GM10248 (cell line): ENCODE measurements at places on chromosomes 16 and 17.

GRCh38 chr17:15422392-15422965 is 44.9 kb downstream of the CDRT4 start:
- DNase-seq: no peak

DNA sequence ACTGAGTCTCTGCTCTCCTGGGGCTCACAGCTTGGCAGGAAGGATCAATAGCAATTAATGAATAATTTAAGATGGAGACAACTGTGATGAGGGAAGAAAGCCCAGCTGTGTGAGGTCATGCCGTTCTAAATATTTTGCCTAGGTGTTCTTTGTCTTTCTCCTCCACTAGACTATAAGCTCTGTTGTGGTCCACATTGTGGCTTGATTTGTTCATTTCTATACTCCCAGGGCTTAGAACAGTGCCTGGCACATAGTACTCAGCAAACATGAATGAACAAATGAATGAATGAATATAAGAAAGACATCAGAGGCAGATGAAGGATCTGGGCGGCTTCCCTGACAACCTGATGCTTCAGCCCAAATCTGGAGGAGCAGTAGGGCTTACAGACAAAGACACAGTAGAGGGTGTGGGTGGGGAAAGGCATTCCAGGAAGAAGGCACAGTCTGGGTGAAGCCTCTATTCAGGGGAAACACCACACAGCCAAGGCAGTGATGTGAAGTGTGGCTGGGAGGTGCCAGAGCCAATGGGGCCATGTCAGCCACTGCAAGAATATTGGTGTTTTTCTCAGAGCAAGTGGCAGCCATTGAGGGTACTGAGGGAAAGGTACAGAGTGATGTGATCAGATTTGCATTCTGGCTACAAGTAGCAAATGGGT is 8.3 kb downstream of the CDH13 start:
- DNase-seq: no peak

GRCh38 chr16:88837806-88838205 is 18.9 kb downstream of the GALNS start:
- no peak for DNase-seq

GRCh38 chr16:3401719-3402397 is 843 bp downstream of the ZNF174 start:
- DNase-seq: peak; percentile 20

DNA sequence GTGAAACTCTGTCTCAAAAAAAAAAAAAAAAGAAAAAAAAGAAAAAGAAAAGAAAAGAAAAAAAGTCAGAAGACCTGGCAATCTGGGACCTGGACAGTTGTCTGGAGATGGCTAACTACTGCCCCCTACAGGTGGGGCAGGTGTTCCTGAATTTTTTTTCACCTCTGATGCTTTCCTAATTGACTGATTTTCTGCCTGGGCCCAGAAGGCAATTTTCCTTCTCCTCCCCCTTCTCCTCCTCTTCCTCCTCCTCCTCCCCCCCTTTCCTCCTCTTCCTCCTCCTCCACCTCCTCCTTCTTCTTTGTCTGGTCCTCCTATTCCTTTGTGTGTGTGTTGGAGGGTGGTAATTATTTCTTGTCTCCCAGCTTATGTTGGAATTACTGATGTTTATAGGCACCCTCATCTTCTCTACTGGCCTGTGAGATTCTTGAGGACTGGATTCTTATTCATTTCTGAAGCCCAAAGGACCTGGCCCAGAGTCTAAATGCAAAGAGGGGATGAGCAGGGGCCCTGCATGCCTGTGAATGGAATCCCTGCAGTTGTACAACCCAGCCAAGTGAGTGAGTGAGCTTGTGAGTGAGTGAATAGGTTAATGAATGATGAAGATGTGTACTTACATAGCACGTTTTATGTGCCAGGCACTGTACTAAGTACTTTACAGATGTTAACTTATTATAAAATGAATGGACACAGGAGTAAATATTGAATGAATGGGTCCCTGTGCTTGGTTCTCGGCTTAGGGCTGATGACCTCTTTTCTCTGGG is 26.9 kb downstream of the IRX5 start:
- DNase-seq: no peak

DNA sequence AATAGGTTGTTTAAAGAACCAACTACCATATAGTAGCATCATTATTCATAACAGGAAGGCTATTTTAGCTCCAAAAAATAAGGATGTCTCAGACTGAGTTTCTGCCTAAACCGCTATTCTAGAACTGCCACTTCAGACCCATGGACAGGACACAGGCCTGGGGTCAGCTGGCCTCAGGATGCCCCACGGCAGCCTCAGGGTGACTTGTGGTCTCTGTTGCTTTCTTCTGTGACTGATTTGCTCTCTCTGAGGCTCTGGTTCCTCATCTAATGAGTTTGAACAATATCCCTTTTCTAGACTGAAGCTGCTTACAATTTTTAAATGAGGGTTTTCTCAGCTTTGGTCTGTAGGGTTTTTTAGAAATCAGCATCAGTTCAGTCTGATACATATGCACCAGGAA is 31.8 kb upstream of the IRF8 start:
- no peak for DNase-seq

GRCh38 chr17:78251773-78252103 is 20.3 kb downstream of the TMEM235 start:
- DNase-seq: no peak

- peak; percentile 88 for DNase-seq
These were observed at the start of gene THRA for GRCh38 chr17:40062329-40063186. Gene THRA, plus strand, starts transcription at chr17:40062965. Its CDS starts 11,524 bp downstream, at chr17:40074489.

DNA sequence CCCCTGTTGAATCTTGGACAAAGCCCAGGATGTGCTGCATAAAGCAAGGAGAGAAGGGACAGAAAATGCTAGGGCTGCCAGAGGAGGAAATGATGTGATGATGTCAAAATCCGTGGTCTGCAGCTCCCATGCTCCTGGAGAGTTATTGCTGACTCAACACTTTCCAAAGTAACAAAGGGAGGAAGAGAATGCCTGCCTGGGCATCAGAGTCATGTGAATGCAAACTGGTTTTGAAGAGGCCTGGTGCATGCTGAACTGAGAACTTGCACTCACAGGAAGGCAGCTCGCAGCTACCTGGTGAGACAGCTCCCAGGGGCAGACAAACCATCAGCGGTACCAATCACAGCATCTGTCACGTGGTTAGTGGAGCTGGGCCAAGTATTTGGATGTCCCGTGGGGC is 2.8 kb downstream of the MARVELD3 start:
- DNase-seq: no peak

- DNase-seq: no peak
These were observed 23.2 kb downstream of the REXO5 start for GRCh38 chr16:20829536-20829935.

DNA sequence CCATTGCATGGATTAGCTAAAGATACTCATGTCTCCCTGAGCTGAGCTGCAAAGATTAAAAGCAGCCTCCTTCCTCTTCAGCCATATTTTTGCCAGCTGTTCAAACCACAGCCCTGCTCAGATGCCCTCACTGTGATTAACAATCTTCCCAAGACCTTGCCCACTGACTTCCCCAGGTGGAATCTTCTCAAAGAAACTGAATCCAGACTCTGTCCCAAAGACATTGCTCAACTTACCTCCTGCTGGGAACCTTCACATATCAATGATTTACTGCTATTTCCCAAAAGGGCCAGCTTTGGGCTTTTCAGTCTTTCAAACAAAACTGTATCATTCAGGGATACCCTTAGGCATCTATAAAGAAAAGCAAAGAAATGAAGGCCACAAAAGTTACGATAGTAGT is 9.2 kb downstream of the C17orf67 start:
- no peak for DNase-seq

GRCh38 chr17:30290077-30290476 is 1.7 kb downstream of the BLMH start:
- DNase-seq: no peak
